ENCODE measurements at places on chromosomes 12 and 14. TPM values are rescaled to one million over a fixed set of nuclear protein-coding genes. Genes with fewer than 3 reads are reported as not detected.

CLEC6A gene
- not detected for total RNA-seq

DNA sequence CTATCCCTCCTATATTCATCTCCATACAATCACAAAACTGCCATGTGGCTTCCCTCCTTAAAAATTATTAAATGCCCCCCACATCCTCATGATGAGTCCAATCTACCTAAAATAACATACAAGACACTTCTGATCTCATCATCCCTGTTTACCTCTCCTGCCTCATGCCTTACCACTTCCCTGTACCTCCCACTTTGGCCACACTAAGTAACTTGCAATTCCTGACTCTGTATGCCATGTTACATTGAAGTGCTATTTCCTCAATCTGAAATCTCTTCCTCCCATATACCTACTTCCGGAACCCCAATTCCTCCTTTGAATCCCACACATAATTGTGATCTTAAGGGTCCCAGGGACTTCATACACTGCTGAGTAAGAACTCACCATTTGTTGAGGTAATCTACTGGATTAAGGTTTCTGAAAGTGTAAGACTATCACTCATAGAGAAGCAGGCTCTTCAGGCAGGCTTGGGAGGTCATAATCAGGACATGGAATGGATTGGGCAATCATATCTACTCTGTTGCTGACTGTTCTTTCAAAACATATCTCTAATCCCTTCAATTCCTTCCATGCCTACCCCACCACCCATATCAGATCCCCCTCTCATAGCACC lies 117.6 kb upstream of the PLEKHG7 start:
- no peak for DNase-seq

DNA sequence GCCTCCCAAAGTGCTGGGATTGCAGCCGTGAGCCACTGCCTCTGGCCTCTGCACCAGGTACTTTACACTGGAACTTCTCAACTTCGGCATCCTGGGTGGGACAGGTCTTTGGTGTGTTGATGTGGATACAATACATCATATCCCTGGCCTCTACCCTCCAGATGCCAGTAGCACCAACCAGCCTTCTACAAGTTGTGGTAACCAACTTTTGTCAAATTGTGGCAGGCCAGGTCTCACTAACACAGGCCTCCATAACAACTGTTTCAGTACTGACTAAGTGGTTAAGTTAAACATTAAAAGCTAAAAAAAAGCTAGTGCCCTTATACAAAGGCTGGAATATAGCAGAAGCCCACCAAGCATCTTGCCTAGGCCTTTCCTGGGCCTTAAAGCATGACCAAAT lies 232.9 kb downstream of the PCNX1 start:
- DNase-seq, result no peak

DNA sequence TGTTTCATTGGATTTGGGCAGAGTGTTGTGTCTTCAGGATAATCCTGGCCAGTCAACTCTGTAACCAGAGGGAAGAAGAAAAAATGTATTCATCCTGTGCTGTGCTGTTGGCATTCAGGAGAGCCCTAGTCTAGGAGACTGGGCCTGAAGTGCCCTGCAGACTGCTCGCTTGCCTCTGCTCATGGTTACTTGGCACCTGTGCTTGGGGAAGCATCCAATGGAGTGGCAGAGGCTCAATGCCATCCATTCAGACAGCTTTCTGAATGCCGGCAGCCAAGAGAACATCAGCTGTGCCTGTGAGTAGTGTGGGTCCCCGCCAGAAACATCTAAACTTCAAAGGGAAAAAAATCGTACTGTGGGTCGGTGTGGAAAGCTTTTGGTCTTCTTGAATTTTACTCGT lies 124.2 kb downstream of the SRGAP1 start:
- DNase-seq, result peak; percentile 71

GRCh38 chr14:71355324-71356201 lies 448.3 kb downstream of the PCNX1 start:
- DNase-seq, result peak; percentile 83

PAPLN gene
- total RNA-seq, result not detected

ISM2 gene
- total RNA-seq, result 0.68 TPM

GRCh38 chr12:46380022-46380796 lies 7.6 kb upstream of the SLC38A2 start:
- DNase-seq, result no peak

DNA sequence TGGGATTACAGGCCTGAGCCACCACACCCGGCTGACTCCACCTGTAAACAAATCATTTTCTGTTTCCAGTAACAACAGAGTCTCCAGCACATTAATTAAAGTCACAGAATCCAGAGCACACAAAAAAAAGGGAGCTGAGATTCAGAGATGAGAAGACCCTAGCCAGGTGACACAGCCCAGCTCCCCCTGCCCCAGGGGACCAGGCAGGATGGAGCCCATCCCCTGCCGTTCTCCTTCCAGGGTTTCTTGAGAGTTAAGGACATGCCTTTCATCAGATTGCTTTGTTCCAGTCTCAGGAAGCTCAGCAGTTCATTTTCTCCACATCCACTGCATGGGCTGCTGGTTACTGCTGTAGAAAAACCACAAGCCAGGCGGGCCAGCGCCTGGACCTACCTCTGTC lies 81.2 kb downstream of the RIMBP2 start:
- DNase-seq, result no peak

DNA sequence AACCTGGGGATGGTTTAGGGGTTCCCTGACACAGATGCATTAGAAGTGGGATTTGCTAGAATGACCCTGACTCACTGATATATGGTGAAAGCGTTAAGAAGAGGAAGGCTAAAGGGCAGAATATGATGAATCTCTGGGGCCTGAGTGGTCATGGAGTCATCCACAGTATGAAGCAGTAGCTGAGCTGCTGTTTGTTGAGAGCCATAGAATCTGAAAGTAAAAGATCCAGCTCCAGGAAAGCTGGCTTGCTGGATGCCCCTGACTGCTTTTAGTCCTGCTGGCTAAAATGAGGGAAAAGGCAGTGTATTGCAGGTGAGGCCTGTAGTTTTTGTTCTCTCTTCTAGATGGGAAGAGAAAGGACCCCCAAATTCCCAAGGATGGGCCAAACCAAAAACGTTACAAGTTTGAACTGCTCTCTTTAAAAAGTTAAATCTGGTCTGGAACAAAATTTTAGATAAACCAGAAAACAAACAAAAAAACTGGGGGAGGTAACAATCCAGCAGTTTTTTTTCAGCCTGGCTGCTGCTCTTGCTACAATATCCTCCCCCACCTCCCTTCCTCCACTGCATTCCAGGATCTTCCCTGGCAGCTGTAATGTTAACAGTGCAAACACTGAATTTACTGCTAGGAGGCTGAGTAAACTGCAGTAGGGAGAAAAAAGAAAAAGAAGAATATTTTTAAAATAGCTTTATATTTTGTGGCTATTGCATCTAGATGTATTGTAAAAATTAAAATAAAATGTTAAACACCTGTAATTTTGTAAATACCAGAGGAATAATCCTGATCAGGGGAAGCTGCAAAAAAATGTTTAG lies 16.5 kb downstream of the SEL1L start:
- DNase-seq, result no peak

STAT6 gene
- 62.6 TPM for total RNA-seq

- no peak for DNase-seq
Measured at GRCh38 chr12:50508414-50508813, 3.6 kb downstream of the DIP2B start.

SLC16A7 gene
- total RNA-seq, result not detected

DNA sequence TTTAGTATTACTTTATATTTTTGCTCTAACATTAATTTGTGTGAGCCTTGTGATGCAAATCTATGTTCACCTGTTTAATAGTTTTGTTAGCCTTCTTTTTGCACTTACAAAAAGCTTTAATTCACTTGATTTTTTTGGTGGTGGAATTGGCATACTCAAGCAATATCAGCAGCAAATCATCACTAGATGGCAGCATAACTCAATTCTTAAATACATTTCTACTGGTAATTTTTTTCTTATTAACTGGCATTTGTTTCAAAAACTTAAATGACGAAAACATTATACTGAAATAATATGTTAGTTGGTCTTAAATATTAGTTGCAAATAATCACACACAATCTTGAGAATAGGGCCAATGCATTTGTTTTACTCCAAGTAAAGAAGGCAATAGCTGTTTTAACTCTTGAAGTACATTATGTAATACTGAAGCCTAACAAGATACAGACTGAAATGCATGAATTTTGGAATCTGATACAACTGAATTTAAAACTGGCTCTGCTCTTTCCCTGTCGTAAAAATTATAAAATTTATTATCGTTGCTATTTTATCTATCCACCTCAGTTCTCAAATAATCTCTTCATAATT lies 151.5 kb downstream of the ATXN7L3B start:
- peak; percentile 55 for DNase-seq

DNA sequence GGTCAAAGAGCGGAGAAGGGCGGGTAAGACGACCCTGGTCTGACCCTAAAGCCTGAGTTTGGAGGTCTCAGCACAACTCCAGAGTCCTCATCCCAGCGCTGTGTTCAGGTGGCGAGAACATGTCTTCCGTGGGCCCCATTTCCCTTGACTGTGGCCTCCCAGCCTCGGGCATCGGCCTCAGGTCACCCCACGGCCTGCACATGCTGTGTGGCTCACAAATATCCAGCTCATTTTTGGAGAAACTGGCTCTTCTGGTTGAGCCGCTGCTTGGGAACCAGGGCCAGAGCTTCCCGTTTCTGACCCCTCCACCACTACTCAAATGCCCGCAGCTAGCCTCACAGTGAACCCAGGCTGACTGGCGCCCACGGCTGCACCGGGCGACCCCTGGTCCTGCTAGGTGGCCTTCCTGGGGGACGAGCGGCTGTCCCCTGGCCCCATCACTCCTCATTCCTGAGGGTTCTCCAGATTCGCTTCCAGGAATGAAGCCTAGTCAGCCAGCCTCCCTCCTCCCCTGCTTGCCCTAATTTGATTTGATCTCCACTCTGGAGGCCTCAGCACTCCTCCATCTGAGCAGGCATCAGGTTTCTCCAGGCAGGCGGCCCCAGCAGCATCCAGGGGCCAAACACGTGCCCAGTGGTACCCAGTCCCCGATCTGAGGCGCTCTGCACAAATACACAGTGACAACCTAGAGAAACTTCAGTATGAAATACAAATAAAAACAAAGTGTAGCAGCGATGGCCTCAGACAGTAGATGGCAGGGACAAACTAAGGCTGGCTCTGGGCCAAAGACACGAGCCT lies 4.7 kb downstream of the P2RX2 start:
- DNase-seq, result no peak

DNA sequence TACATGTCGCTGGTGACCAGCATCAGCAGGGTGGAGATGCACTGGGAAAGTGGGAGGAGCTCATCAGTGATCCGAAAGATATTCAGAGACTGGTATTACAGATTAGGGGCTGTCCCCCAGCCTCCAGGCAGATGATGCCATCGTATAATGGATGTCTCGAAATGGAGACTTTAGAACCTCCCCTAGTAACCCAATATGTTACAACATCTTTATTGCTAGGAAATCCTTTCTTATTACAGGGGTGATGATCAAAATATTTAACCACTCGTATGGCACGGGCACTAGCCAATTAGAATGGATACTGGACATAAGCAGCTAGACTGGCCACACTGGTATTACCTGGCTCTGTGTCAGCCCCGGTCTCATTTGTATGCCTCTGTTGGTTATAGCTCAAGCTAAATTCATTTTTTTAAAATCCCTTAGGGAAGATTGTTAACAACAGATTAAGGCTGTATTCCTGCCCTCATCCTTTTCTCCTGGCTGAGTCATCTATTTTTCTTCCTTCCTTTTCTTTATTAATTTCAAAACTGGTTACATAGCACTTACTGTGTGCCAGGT lies 10.8 kb upstream of the CEBPE start:
- DNase-seq, result no peak

- no peak for DNase-seq
Measured at GRCh38 chr12:67484791-67485480, 163.6 kb upstream of the DYRK2 start.

- peak; percentile 68 for DNase-seq
Measured at GRCh38 chr12:96193725-96194575, at the start of gene ELK3. Gene ELK3, plus strand, starts transcription at chr12:96194375.

DNA sequence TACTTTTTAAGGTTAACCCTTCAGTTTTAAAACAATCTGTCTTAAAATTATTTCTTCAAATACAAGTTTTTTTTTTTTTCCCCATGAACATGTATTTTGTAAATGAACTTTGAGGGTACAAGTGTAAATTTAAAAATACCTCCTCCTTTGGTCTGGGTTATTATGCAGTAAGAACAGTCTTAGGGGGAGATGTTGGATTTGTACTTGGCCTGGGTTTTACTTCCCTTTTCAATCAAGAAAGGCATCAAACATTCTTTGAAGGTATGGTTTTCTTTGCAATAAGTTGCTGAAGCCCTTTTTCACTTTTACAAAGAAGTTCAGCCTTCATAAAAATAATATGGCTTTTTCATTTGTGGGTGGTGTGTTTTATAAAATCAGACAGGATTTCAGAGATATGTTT lies 20.5 kb downstream of the WBP11 start:
- DNase-seq, result no peak

GRCh38 chr14:92783813-92784431 lies 10.2 kb upstream of the GOLGA5 start:
- peak; percentile 69 for DNase-seq

OR4N5 gene
- total RNA-seq, result not detected

DNA sequence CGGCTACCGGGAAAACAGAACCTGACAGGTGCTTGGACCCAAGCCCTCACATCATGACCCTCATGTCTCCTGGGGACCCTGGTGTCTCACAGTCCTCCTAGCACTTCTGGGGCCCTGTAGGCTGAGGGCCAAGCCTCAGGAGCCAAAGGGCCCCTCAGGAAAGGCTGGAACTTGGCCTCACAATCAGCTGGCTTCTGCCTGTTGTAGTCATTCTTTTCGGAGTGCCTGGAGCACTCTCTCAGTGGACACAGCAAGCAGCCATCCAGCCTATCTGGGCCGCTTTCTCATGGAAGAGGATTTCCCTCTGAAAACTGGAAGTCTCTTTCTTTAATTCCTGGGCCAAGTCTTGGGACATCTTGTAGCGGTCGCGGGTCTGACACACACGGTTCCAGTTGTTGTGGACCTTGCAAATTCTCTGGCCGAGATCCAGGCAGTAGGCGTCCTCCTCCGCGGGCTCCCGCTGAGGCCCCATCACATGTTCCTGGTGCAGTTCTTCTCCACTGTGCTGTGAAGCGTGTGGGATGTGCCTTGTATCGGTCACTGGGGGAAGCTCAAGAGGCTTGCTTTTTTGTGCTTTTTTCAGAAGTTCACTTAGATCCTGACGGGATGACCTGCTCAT lies 169.3 kb downstream of the EMP1 start:
- no peak for DNase-seq

FGF23 gene
- not detected for total RNA-seq

GRCh38 chr12:21485998-21486397 lies 15.4 kb downstream of the RECQL start:
- DNase-seq, result no peak

- peak; percentile 22 for DNase-seq
Measured at GRCh38 chr12:115135800-115136211, 451.8 kb upstream of the TBX3 start.

DNA sequence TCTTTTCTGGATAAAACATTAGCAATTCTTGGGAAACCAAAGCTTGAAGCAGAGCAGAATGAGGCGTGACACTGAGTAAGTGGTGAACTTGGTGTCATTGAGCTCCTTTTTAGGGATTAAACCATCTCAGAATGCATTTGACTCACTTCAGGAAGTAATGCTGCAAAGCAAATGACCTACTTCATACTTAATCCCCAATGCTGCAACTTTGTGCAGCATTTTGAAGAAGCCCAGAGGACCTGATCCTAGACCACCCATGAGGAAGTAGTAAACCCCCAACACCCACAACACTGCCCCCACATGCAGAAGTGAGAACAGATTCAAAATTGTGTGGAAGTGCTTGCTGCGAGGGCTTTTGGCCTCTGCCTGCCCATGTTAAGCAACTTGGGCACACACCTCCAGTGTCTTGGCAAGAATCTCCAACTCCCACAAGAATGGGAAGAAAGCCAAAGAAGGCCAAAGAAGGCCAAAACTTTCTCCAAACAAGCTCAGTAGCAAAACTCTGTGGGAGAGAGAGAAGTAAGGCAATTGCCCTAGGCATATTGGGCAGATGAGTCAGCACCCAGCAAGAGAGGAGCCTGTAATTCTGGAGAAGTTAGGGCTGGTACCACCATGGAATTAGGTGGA lies 69.2 kb upstream of the ETV6 start:
- DNase-seq, result peak; percentile 3
